ENCODE measurements at places on chromosomes 13 and 19.
A peak's percentile ranks its signal among the peaks of the same experiment; 100 is the strongest.

GRCh38 chr13:84237143-84237542 lies 354.9 kb upstream of the SLITRK1 start:
- no peak for DNase-seq

DNA sequence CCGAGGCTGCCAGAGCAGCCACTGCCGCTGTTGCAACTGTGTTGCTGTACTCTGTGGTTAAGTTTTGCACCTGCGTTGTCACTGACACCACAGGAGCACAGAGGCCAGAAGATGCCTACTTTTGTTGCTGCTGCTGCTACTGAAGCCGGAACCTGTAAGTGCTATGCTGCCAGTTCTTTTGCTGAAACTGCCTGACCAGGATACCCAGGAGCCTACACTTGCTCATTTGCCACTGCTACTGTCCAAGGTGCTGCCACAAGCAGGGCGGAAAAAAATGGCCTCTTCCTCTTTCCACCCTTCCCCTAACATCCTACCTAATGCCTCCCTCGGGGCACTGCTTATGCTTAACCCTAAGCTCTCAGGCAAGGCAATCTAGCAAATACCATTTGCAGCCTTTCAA lies 29.0 kb upstream of the NBEA start:
- DNase-seq: no peak

DNA sequence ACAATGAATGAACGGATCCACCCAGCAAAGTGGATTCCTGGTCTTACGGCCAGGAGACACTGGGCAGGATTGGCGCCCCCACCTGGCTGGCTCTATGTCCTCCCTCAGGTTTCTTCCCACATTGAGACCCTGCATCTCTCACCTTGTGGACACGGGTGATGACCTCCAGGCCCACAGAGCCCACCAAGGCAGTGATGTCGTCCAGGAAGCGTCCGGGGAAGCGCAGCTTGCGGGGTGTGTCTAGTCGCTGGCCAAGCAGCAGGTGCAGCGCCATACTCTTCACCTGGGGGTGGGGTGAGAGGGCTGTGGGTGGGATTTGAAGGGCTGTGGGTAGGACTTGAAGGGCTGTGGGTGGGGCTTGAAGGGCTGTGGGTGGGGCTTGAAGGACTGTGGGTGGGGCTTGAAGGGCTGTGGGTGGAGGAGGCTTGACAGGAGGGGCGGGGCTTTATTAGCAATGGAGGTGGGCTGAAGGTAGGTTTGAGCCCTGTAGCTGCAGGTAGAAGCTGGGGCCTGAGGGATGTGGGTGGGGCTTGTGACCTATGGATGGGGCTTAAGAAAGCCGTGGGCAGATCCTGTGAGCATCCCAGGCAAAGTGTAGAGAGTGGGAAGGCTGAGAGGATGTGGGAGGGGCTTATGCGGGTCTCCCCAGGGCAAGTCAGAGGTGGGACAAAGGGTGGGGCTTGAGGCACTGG lies 12.1 kb upstream of the ANGPTL8 start:
- no peak for DNase-seq

DNA sequence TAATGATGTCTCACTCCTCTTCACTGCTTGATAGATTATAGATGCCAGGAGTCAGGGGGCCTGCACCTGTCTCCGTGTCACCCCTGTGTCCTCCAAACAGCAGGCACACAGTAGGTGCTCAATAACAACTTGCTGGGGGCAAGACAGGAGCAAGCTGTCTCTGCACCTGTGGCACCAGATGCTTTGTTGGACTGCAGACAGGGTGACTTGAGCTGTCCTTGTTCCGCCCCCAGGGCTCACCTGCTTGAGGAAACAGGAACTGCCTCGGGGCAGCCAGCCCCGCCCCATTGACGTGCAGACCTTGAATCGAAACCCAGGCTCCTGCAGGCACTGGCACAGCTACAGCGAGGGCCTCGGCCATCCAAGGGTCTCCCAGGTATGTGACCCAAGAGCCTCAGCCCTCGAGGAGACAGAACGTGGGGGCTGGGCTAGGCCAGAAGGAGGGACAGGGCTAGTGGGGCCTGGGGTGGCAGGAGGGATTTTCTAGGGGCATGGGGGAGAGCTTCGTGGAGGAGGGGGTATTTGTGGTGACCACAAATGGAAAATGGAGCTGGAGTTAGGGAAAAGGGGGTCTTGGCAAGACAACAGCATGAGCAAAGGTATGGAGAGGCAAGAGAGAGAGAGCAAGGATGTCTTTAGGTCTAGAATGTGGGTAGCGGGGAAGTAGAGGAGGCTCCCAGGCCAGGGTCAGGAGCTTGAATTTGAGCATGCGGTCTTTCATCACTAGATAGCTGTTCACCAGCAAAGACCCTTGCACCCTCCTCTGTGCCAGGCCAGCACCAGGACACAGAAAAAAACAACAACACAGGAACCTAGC lies at the start of gene HSH2D:
Gene HSH2D (plus strand): TSS at position 287 of the 817 bp plus-strand sequence. CDS start 5,066 bp downstream, outside the sequence.
- DNase-seq: peak; percentile 36

DNA sequence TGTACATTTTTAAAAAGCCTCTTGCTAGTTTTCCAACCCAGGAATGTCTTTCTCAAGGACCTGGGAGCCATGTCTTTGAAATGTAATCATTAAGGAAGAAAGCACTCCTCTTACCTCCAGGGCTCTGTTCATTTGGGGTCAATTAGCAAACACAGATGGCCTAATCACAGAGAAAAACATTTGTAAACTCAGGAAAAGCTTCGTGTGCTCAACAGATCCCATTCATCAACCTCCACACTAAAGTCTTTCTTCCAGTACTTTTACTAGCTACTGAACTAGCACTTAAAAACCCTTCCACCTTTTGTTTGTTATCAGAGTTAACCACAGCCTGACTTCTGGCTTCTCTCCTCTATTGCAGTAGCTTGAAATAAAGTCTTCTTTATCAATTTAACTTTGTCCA lies 441.4 kb downstream of the PCDH20 start:
- no peak for DNase-seq

DNA sequence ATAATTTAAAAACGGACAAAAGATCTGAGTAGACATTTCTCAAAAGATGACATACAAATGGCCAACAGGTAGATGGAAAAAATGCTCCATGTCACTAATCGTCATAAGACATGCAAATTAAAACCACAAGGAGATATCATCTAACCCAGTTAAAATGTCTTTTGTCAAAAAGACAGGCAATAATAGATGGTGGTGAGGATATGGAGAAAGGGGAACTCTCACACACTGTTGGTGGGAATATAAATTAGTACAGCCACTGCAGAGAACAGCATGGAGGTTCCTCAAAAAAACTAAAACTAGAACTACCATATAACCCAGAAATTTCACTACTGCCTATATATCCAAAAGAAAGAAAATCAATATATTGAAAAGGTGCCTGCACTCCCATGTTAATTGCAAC lies 37.9 kb downstream of the OR10H4 start:
- DNase-seq: no peak

GRCh38 chr19:51781999-51782398 lies 13.0 kb upstream of the FPR3 start:
- DNase-seq: no peak

GRCh38 chr19:51203916-51204315 lies 21.0 kb upstream of the CD33 start:
- DNase-seq: no peak

DNA sequence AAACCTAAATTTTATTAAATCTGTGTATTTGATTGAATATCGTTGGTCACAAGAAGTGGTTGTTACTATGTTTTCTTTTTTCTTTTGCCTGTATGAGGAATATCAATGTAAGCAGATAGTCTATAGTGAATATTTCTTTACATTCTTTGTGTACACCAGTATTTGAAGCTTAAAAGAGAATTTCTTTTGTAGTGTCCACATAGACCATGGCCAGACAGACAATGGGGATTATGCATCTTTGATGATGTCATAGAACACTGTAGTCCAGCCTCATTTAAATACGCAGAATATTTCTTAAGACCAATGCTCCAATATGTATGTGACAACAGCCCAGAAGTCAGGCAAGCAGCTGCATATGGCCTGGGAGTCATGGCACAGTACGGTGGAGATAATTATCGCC lies 64.8 kb downstream of the IPO5 start:
- DNase-seq: no peak

- peak; percentile 43 for DNase-seq
Measured at GRCh38 chr13:109610517-109610916, 175.9 kb downstream of the IRS2 start.

- DNase-seq: no peak
Measured at GRCh38 chr13:60303166-60303565, 93.9 kb upstream of the TDRD3 start.

- no peak for DNase-seq
Measured at GRCh38 chr19:4754248-4754647, 30.6 kb upstream of the DPP9 start.

- no peak for DNase-seq
Measured at GRCh38 chr19:10474962-10475451, 28.1 kb downstream of the KEAP1 start.

DNA sequence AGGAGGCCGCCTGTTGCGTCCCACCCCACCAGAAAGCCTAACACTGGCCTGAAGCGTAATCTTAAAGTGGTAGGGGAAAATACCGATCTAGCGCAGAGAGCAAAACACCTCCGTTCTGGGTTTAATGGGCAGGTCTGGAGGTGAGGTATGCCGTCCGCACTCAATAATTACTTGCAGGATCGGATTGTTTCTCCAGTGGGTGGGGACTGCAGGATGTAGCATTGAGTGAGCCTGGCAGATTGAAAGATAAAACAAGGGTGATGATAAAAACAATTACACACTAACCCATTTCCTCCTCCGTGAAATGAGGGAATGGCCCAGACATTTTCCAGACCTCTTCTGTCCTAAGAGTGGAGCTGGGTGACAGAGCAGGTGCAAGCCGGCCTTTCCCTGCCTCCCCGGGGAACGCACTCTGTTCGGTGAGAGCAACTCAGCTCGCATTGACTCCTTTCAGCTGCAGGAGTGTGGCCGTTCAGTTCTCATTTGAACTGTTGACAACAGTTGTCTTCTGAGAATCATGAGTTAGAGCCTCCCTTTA lies 110.2 kb upstream of the DOCK9 start:
- DNase-seq: no peak

DNA sequence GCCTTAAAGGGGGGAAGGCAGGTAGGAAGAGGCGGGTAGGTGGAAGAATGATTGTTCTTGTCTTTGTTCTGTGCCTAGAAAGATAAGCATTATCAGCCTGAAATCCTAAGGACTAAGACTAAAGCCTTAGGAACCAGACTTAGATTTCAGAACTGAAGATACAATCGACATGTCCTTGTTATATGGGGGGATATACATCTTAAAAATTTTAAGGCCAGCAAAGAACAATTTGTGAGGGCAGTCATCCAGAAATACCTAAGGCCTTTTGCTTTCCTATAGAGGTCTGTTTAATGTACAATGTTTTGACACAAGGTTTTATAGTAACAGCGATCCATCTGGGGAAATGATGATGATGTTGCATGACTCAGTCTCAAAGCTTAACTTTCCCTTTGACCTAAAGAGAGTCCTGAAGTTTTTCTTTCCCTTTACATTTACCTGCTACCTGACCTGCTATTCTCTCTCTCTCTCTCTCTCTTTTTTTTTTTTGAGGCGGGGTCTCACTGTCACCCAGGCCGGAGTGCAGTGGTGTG lies 20.2 kb upstream of the CEACAM6 start:
- no peak for DNase-seq

DNA sequence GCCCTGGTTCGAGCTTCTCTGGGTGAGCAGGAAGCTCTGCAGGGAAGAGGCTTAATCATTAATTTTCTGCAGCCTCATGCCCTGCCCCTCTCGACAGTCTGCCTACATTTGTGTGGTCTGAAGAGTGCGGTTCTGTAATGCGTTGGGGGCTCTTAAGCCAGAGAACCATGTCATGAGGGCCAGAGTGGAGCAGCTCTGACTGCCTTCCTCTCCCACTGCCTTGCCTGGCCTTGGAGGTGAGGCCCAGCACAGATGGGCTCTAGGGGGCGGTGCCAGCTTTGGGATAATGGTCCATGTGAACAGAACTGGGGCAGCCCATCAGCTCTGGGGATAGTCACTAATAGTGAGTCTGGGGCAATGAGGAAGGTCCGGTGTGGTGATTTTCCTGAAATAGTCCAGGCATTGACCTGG lies 5.7 kb downstream of the FGF9 start:
- no peak for DNase-seq

GRCh38 chr13:51346397-51346796 lies 6.9 kb downstream of the SERPINE3 start:
- no peak for DNase-seq

GRCh38 chr19:39843919-39844793 lies 2.0 kb downstream of the FBL start:
- DNase-seq: no peak

DNA sequence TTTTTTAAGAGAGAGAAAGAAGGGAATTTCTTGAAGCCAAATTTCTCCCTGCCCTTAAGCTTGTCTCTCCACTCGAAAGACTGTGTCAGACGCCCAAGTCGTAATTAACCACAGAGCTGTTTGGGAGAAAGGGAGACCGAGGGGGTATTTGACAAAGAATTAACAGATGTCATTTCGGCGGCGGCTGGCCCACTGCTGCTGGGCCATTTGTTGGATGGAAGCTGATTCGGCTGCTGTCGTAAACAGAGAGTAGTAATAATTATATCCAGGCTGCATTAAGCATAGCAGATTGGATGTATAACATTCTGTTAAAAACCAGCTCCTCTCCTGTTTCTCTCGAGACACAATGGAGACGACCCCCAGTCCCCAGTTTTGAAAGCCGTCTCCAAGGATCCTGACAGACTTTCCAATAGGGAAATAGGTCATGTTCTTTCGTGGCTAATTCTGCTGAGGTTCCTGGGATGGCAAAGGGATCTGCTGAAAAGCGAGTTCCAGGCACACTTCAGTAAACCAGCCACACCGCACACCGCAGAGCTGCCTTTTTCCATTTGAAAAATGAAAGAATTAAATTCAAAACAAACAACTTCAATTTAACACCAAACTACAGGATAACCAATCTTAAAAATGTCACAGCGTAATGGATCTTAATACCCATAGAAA lies 71.5 kb downstream of the KCTD15 start:
- DNase-seq: no peak

DNA sequence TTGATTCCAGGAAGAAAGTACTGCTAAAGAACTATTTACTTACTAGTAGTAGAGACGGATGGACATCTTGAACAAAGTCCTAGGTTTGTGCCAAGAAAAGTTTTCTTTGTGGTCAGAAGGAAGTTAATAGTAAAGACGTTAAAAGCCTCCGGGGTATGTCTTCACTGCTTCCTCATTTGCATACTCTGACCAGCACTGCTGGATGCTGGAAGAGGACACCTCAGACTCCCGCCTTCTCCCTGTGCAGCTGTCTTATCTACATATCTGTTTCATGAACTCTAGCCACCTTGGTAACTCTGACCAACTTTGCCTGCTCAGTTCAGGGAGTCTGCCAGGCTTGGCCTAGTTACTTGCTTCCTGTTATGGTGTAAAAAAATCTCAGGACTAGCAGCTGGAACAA lies 1109.1 kb upstream of the MIR17HG start:
- no peak for DNase-seq

GRCh38 chr13:114099191-114099590 lies 33.2 kb downstream of the RASA3 start:
- DNase-seq: peak; percentile 83

All from left ventricle myocardium inferior (tissue), 1 donor.